NB4 (cell line): ENCODE measurements at places on chromosomes 13 and 19.

- DNase-seq: no peak
Measured at GRCh38 chr19:30453743-30454142, 81.6 kb downstream of the ZNF536 start.

DNA sequence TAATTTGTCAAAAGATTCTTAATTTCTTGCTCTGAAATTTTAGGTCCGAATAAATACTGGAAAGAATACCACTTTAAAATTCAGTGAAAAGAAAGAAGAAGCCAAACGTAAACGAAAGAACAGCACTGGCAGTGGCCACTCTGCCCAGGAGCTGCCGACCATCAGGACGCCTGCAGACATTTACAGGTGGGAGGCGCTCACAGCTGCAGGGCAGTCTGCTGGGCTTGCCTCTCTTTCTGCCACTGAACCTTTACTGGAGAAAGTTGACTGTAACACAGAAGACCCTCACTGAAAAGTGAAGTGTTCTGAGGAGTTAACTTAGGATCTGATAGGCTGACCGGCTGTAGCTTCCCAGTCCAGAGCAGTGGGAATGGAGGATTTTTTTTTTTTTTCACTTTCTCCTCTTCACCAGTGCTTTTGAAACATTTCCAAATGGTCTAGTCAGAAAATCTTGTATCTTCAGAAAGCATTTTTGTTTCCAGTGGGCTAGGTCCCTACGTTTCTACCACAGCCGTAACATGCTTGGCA lies 69.1 kb downstream of the URI1 start:
- no peak for DNase-seq

DNA sequence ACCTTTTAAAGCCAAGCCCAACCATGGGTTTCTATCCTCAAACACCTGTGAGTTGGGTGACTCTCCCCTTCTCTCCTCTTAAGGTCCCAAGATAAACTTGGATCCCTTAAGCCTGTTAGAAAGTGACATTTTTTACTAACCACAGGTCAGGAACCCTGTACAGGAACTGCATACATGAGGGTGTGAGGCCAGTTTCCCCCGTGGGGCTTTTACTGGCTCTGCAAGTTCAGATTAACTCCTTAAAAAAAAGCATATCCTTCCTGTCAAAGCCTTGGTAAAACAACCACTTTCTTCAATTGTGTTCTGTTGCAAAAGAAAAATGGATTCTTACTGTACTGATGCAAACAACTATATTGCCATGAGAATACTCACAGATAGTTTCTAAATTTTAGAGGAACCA lies 2638.7 kb upstream of the PCDH20 start:
- no peak for DNase-seq

DNA sequence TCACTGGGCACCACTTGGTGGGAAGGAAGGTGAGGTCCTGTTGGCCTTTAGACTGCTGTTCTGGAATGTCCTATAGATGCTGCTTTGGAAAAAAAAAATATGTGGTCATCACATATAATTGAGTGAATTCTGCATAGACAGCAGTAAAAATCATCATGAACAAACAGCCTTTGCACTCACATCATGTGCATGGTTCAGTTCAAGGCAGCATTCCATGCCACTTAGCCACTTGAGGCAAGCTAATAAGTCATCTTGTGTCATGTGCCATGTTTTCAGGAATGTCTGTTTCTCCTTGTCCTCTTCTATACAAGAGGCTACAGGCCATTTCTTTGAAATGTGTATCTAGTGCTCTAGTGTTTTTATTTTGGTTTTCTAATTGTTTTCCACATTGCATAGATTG lies 43.9 kb upstream of the TSC22D1 start:
- no peak for DNase-seq

DNA sequence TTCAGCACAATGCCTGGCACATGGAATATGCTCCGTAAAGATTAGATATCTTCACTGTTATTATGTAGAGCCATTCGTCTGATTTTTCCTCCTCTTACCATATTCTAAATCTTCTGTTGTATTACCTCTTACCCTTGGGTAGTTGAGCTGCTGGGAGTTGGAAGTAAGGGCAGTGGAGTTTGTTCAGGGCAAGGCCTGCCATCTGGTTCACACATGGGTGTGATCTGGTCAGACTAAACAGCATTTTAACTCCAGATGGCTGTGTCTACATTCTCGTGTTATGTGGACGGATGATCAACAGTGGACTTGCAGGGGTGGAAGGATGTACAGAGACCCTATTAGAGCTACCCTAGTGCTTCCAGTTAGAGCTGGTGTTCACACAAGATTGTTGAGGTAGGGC lies 164.9 kb downstream of the ZIC5 start:
- DNase-seq: no peak

DNA sequence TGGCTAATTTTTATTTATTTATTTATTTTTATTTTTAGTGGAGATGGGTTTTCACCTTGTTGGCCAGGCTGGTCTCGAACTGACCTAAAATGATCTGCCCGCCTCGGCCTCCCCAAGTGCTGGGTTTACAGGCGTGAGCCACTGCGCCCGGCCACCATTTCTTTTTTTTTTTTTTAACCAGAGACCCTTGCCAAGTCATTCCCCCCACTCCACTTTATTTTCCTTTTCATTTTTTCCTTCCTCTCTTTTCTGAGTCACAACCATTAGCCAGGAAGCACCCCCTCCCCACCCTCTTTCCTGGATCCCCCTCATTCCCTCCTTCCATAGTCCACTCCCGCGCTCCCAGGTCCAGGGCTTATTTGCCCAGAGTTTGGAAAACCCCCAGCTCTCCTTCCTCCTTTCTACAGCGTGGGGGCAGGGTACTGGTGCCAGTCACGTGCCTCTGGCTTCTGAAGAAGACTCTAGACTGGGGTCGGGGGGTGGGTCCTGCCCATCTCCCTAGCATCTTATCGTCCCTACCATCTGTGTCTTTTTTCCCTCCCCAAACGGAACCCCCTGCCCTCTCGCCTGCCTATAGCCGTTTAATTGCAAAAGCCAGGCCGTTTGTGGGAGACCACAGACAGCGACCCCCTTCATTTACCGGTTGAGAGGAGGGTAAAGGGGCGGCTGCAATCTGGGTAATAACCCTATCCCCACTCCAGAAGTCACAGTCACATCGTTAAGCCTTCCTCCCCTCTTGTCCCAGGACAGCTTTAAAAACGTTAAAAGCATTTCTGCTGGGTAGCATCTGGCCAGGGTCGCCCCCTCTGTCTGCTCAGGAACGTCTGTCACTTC lies 1.1 kb upstream of the CALR start:
- DNase-seq: peak; percentile 99

GRCh38 chr13:93709506-93710244 lies 483.1 kb downstream of the GPC6 start:
- no peak for DNase-seq

DNA sequence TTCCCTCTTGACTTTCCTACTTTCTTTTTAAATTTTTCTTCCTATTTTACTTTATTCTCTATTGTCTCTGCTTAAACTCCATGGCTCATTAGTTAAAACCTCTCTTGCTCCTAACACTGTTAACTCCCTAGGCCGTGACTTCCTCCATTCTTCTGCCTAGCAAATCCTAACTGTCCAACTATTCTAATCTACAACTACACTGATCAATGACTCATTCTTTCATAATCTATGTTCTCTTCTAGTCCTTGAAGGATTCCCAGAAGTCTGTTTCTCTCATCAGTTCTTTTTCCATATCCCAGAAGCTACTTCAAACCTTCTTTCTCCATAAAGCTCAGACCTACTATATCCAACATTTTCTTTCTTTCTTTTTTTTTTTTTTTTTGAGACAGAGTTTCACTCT lies 66.9 kb downstream of the MICU2 start:
- peak; percentile 26 for DNase-seq
